ENCODE measurements at places on chromosomes 1 and 21.

DNA sequence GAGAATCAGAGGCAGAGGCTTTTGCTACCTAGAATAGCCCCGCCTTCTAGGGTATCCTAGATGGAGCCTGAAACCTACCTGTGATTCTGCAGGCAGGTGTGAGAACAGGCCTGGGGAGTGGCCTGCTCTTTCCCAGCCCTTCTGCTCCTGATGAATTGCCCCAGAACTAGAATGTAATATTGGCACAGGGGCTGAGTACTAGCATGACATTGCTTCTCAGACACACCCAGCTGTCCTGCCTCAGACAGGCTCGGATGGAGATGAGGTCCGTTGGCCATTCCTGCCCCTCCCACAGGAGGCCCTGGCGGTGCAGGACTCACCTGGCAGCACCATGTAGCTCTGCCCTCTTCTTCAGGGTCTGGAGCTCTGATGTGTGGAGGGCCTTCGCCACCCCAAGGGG, 237.6 kb downstream of the GRIK3 start:
- no peak overlapping the region for H3K27ac ChIP-seq
- no peaks in the 10 kb centered on the region for H3K4me1 ChIP-seq
- H3K27me3 ChIP-seq: no peaks in the 10 kb centered on the region
- H3K36me3 ChIP-seq: no peaks in the 10 kb centered on the region
- DNase-seq: no peak
- no peak overlapping the region for H3K4me3 ChIP-seq

DNA sequence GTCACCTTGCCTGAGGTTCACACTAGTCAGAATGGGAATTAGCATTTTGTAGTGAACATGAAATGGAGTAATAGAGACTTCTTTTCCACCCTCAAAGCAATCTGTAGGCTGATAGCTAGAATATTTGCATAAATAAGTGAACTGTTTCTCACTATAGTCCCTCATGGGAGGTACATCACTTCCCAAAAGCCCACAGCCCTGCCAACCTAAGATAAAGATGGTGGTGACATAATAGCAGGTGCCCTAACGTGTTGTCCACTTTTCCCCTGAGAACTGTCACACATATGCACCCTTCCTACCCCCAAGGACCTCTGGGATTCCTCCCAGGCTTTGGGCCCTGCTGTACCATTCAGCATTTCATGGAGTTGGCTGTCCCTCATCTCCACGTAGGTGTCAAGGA, 4.4 kb downstream of the TMEM35B start:
- no peak overlapping the region for H3K27ac ChIP-seq
- DNase-seq: no peak
- H3K27me3 ChIP-seq: no peaks in the 10 kb centered on the region
- peaks cover 26% of the 10 kb centered on the region for H3K4me1 ChIP-seq
- H3K36me3 ChIP-seq: peaks cover 31% of the 10 kb centered on the region

- H3K4me3 ChIP-seq: no peak overlapping the region
- no peaks in the 10 kb centered on the region for H3K36me3 ChIP-seq
- no peak overlapping the region for H3K27ac ChIP-seq
- DNase-seq: no peak
These were observed 69.8 kb upstream of the ATP5PO start for GRCh38 chr21:33985117-33986050.

DNA sequence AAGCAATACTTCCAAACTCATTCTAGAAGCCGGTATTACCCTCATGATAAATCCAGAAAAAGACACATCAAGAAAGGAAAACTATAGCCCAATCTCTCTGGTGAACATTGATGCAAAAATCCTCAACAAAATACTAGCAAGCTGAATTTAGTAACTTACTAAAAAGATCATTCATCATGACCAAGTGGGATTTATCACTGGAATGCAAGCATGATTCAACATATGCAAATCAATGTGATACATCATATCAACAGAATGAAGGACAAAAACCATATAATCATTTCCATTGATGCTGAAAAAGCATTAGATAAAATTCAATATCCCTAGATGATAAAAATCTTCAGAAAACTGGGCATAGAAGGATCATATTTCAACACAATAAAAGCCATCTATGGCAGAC, 402.9 kb downstream of the TGFB2 start:
- no peak for DNase-seq
- no peaks in the 10 kb centered on the region for H3K4me1 ChIP-seq
- H3K27ac ChIP-seq: no peak overlapping the region
- no peaks in the 10 kb centered on the region for H3K36me3 ChIP-seq

DNA sequence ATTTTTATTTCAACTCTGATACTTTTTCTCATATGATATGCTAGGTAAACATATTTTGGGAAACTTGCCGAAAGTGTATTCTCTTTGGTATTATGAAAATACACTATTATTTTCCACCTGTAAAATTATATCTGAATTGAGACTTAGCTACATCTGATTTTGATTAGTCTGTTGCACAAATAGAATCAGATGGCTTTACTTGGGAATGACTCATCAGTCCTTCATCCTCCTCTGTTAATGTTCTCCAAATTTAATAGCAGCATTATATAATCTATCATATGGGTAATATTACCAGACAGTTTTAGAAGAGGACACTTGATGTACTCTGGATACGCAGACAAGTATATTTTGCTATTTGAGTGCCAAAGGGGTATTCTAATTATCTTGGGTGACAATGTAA, 245.3 kb downstream of the CTH start:
- H3K4me3 ChIP-seq: no peak overlapping the region
- H3K27me3 ChIP-seq: no peaks in the 10 kb centered on the region
- H3K36me3 ChIP-seq: no peaks in the 10 kb centered on the region
- no peaks in the 10 kb centered on the region for H3K4me1 ChIP-seq
- DNase-seq: no peak
- no peak overlapping the region for H3K27ac ChIP-seq

DNA sequence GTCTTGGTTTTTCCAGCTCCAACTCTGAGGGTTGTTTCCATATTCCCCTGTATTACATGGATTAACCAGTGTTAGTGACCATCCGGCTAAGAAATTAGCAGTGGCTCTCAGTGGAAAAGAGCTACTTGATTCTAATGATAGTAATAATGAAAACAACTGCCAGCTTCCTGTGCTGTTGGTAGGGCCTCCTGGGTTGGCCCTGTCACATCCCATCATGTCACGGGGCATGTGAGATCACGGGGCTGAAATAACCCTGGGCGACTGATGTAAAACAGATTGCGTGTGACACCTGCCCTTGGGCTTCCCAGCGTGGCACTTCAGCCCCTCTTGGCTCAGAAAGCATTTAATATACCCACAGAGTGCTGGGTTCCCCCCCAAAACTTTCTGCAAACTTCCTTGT, 149.0 kb downstream of the ROR1 start:
- H3K27me3 ChIP-seq: no peaks in the 10 kb centered on the region
- H3K4me3 ChIP-seq: no peak overlapping the region
- DNase-seq: no peak
- no peak overlapping the region for H3K27ac ChIP-seq
- no peaks in the 10 kb centered on the region for H3K4me1 ChIP-seq
- no peaks in the 10 kb centered on the region for H3K36me3 ChIP-seq

DNA sequence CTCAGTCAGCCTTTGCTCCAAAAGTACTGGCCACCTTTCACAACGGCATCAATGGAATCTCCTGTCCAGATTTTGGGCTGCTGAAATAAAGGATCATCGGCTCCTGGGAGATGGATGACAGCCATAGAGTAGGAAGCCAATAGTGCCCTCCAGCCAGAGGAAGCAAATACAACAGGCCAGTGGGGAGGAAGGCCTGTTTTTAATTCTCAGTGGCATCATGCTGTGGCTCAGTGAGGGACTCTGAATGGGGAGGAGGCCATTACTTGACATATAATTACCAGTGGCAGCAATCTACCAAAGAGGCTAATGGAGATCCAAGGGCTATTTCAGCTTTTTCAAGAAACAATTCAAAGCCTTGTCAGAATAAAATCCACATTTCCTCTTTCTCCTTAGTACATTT, 26.7 kb downstream of the COLGALT2 start:
- DNase-seq: no peak
- no peaks in the 10 kb centered on the region for H3K27me3 ChIP-seq
- no peaks in the 10 kb centered on the region for H3K4me1 ChIP-seq
- H3K36me3 ChIP-seq: no peaks in the 10 kb centered on the region
- no peak overlapping the region for H3K4me3 ChIP-seq

- H3K4me3 ChIP-seq: no peak overlapping the region
- H3K27me3 ChIP-seq: no peaks in the 10 kb centered on the region
- no peak for DNase-seq
- H3K4me1 ChIP-seq: peaks cover 12% of the 10 kb centered on the region
- no peak overlapping the region for H3K27ac ChIP-seq
These were observed 30.4 kb downstream of the WNT9A start for GRCh38 chr1:227917081-227917950.

- no peak for DNase-seq
- H3K4me1 ChIP-seq: peaks cover 6% of the 10 kb centered on the region
- H3K27ac ChIP-seq: no peak overlapping the region
These were observed 22.2 kb upstream of the CAPZB start for GRCh38 chr1:19507516-19507915.

- DNase-seq: no peak
- no peak overlapping the region for H3K4me3 ChIP-seq
- no peaks in the 10 kb centered on the region for H3K36me3 ChIP-seq
- H3K27ac ChIP-seq: no peak overlapping the region
- H3K4me1 ChIP-seq: no peaks in the 10 kb centered on the region
These were observed 38.5 kb upstream of the SGIP1 start for GRCh38 chr1:66495495-66495894.

DNA sequence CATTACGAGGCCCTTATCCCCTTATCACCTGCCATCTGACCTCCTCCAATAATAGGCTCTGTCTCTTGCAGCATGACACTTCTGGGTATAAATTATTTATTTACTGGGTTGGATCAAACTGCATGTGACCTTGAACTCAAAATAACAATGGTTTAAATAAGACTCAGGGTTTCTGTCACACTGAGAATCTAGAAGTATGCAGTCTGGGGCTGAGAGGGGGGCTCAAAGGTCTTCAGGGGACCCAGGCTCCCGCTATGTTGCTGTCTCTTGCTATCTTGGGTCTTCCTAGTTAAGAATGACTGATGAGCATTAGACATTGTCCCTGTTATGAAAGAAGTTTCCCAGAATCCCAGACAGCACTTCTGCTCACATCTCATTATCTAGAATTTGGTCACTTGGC, 133.5 kb downstream of the URB2 start:
- H3K4me1 ChIP-seq: no peaks in the 10 kb centered on the region
- no peak overlapping the region for H3K4me3 ChIP-seq
- H3K27ac ChIP-seq: no peak overlapping the region
- H3K36me3 ChIP-seq: no peaks in the 10 kb centered on the region
- no peak for DNase-seq

DNA sequence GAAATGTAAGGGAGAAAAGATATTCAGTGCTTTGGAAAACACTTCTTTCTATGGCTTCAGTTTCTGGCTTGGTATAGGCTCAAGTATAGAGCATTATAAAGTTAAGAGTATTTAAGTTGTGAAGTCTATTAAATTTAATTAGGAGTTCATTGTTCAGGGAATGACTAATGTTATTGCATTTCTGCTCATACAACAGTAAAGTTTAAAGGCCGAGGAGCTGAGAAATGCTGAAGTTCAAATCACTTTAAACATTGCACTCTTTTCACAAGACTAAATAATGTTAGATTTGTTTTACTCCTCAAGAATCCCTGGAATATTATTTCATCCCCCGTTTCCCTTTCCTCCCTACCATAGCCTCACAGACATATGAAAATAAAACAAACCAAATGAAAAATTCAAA, 30.1 kb downstream of the RGS5 start:
- H3K4me1 ChIP-seq: peaks cover 4% of the 10 kb centered on the region
- peak overlapping the region; percentile 23 for H3K27ac ChIP-seq
- no peaks in the 10 kb centered on the region for H3K27me3 ChIP-seq
- no peak overlapping the region for H3K4me3 ChIP-seq
- H3K36me3 ChIP-seq: no peaks in the 10 kb centered on the region

- no peak for DNase-seq
- H3K4me3 ChIP-seq: no peak overlapping the region
- no peaks in the 10 kb centered on the region for H3K36me3 ChIP-seq
- peaks cover 4% of the 10 kb centered on the region for H3K4me1 ChIP-seq
- H3K27ac ChIP-seq: no peak overlapping the region
These were observed 51.5 kb upstream of the ZNF644 start for GRCh38 chr1:91073299-91073698.

- H3K36me3 ChIP-seq: no peaks in the 10 kb centered on the region
- H3K4me1 ChIP-seq: no peaks in the 10 kb centered on the region
- no peak within 1 kb of the TSS for H3K27ac ChIP-seq
- H3K4me3 ChIP-seq: no peak within 1 kb of the TSS
- DNase-seq: no peak
These were observed at the start of gene KRTAP23-1 for GRCh38 chr21:30348506-30348905. Gene KRTAP23-1, minus strand, starts transcription at chr21:30348606. Its CDS starts 0 bp downstream, at chr21:30348606.

- H3K4me3 ChIP-seq: no peak overlapping the region
- H3K27me3 ChIP-seq: no peaks in the 10 kb centered on the region
- H3K36me3 ChIP-seq: no peaks in the 10 kb centered on the region
- no peak for DNase-seq
These were observed 137.5 kb downstream of the HLX start for GRCh38 chr1:221016751-221017150.

DNA sequence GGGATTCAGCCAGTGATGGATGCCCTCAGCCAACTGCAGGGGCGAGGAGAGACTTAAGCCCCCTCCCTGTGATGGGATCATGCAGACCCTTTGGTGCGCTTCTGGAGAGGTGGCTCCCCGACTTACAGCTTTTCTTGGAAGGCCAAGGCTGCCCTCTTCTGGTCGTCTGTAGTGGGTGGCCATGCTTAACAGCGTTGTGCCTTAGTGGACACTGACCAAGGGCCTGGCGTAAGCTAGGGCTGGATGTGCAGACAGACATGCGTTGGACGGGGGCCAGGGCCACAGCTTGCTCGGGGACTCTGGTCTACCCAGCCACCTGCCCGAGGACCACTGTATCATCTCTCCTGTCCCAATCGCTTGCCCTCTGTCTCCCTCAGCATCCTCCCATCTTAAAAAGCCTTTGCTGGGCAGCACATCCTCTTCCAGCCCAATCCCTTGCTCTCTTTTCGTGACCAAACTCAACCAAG, 5.5 kb downstream of the AZIN2 start:
- H3K36me3 ChIP-seq: no peaks in the 10 kb centered on the region
- no peak overlapping the region for H3K27ac ChIP-seq
- H3K4me3 ChIP-seq: no peak overlapping the region
- peaks cover 9% of the 10 kb centered on the region for H3K4me1 ChIP-seq
- H3K27me3 ChIP-seq: no peaks in the 10 kb centered on the region

DNA sequence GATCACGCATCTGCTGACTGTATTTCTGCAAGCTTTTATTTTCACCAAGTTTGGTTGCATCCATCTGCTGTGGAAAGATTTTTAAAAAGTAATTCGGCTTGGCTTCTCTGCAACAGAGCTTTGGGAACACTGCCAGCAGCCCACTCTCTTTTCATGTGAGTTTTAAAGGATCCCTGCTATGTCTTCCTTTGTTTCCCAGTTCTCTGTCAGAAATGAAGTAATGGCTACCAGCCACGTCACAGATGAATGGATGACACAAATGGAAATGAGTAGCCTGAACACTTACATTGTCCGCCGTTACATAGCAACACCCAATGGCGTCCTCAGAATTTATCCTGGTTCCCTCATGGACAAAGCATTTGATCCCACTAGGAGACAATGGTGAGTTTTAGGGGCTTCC, 80.6 kb upstream of the RAVER2 start:
- no peak overlapping the region for H3K4me3 ChIP-seq
- H3K27me3 ChIP-seq: no peaks in the 10 kb centered on the region
- H3K27ac ChIP-seq: no peak overlapping the region
- H3K36me3 ChIP-seq: peaks cover 71% of the 10 kb centered on the region
- H3K4me1 ChIP-seq: no peaks in the 10 kb centered on the region

- no peak for DNase-seq
- no peak overlapping the region for H3K27ac ChIP-seq
- H3K27me3 ChIP-seq: no peaks in the 10 kb centered on the region
- no peaks in the 10 kb centered on the region for H3K36me3 ChIP-seq
- peaks cover 21% of the 10 kb centered on the region for H3K4me1 ChIP-seq
- peak overlapping the region; percentile 85 for H3K4me3 ChIP-seq
These were observed 1.7 kb downstream of the RLF start for GRCh38 chr1:40162753-40163441.

- H3K36me3 ChIP-seq: no peaks in the 10 kb centered on the region
- no peak overlapping the region for H3K4me3 ChIP-seq
- H3K27me3 ChIP-seq: no peaks in the 10 kb centered on the region
- DNase-seq: no peak
These were observed 16.6 kb upstream of the LRRC3 start for GRCh38 chr21:44438531-44439210.

All from esophagus squamous epithelium (tissue), 5 donors.